Retinal pigment epithelial cell (primary cell): ENCODE measurements at places on chromosomes 6 and 20.

DNA sequence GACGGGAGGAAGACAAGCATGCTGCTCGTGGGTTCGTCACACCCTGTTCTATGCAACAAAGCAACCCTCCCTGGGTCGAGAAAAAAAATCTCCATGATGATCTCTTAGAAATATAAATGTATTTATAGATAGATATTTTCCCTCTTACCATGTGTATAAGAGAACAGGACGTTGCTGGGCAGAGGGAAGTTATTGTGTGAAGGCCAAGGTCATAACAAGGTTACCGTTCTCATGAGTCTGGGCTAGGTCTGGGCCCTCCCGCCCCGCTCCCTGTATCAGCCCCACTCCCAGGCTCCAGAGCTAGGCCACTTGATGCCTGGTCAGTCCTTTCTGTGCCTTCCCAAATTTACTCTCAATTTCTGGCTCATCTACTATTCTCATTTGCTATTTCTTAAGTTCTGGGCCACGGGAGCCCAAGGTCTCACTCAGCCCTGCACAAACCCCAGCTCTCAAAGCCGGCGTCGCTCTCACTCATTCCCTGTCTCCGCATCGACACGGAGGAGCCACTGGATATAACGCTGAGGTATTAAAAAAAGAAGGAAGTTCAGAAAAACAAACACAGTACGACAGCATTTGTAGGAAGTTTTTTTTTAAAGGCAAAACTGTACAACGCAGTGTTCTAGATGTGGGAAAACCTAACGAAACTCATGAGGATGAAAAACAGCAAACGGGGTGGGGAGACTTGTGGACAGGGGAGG, 96.8 kb downstream of the PSMG4 start:
- DNase-seq, result no peak

GRCh38 chr20:24863356-24863755, 85.7 kb upstream of the CST7 start:
- DNase-seq, result no peak

DNA sequence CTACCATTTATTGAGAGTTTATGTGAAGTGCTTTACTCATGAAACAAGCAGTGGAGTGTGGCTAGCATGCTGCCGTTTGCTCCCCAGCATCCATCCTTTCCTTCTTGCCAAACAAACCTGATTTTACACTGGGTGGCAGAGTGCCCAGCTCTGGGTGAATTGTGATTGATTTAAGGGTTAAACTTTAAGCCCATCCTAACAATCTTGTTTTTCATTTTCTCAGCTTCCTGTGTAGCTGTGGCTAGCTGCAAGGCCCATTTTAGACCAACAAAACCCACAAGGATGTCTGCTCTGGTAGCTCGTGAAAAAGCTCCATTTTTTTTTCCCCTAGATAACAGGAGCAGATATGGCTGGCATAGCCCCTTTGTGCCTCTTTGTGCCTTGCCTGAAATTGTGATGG, 77.7 kb upstream of the KCNG1 start:
- DNase-seq, result no peak

- DNase-seq, result no peak
Measured at GRCh38 chr6:168366473-168366872, 46.9 kb upstream of the DACT2 start.

DNA sequence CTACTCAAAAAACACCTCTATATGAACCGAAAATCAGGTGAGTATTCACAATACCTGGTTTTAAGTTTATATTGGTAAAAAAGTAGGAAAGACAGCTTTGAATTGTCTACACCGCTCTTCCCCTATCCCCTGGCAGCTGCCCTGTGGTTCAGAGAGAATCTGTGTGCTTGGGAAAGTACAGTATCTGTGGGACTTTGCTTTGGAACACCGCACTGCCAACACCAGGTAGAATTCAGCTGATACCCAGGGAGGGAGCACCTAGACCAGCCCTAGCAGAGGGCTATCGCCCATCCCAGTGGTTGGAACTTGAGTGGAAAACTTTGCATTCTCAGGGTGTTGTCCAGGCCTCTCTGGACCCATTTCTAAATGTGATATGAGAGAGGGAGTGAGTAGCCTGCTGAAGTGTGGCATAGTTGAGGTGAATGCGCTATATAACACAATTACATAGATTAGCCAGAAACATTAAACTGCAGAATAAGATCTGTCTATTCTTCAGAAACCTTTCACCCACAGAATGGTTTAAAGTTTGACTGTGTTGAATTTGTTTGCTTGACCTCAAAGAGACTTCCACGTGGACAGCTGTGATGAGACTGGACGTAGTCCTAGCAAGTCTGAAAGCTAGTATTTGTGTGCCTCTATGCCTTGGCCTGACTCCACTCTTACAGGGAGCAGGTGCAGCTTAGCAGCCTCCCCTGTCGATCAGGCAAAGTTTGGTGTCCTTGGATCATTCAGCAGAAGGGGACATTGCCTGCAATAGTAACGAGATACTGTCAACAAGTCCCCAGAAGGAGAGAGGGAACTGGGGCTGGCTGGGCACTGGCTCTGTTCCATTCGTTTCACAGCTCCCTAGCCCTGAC, 11.5 kb upstream of the MPC1 start:
- no peak for DNase-seq

GRCh38 chr6:148657048-148657447, 89.8 kb upstream of the UST start:
- no peak for DNase-seq

DNA sequence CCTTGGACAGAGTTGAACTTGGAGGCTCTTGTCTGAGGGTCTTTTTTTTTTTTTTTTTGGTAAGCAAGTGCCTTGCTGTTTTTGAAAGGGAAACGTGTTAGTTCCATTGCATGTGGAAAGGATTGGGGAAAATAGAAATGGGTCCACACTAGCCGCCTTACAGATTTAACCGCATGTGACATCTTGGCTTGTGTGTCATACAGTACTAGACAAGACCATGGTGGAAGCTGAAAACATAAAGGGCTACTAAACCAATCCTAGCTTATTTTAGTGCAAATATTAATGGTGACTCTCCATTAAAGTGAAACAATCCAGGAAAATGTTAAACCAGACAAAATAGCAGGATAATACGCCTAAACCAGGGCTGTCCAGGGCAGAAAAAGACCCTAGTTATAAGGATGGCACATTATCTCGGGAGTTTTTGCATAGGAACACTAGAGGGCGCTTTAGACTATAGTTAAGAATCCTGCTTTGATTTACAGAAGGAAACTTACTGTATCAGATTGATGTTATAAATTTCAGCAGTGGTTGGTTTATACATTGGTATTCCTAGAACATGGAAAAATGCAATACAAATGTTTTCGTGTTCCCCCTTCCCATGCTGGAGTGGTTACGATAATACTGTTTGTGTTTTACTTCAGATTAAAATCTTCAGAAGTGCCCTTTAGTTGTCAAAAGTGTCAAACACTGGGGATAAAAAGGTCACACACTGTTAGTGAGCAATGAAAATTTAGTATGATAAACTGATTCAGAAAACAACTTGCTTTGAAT, 59.8 kb upstream of the DEK start:
- no peak for DNase-seq

GRCh38 chr6:167831281-167831828, 4.6 kb downstream of the AFDN start:
- DNase-seq, result no peak

DNA sequence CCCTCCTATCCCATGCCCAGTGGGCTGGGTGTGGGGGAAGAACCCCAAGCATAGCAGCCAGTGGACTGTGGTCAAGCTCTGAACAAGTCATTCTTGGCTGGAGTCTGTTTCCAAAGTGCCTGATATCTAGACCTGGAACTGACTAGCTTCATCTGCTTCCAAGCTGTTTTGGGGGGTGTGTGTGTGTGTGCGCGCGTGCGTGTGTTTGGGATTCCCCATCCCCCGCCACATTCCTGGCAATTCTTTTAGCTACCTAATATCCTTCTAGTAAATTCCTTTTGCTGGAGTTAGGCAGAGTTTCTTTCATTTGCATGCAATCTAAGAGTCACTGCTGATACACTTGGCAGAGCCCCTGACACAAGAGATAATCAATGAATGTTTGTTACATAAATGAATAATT, 7.8 kb downstream of the PAK5 start:
- no peak for DNase-seq

- DNase-seq, result no peak
Measured at GRCh38 chr20:8801686-8802085, 267.2 kb upstream of the PLCB4 start.

GRCh38 chr6:117025310-117025709, 148.3 kb downstream of the RFX6 start:
- DNase-seq, result no peak

- no peak for DNase-seq
Measured at GRCh38 chr6:34104186-34104585, 41.7 kb downstream of the GRM4 start.

DNA sequence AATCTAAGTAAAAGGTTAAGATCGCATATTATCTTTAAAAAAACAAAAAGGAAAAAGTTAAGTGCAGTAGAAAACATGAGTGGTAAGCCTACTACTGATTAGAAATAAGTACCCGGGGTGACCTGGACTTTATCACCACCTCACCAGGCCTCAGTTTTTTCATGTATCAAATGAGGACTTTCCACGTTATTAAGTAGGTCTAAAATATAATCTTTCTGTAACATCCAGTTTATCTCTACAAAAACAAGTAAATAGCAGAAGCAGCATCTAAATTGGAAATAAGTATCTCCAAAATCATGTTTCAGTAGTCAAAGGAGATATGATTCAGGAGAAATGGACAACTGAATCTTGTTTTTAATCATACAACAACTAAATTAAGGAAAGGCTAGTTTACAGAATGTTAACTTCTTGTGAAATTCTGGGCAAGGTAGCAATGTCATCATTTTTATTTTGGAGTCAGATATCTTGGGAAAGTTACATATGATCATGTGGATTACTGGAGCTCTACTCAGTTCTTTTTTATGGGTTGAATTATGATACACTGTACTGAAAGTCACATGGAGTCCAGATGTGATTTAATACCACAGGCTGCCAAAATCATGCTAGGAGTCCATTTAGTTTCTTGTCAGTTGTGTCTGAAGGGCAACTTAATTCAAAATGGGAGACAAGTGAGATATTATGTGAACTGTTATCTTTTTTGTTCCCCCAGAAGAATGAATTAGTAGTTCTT, 114.7 kb upstream of the PRL start:
- DNase-seq, result no peak

DNA sequence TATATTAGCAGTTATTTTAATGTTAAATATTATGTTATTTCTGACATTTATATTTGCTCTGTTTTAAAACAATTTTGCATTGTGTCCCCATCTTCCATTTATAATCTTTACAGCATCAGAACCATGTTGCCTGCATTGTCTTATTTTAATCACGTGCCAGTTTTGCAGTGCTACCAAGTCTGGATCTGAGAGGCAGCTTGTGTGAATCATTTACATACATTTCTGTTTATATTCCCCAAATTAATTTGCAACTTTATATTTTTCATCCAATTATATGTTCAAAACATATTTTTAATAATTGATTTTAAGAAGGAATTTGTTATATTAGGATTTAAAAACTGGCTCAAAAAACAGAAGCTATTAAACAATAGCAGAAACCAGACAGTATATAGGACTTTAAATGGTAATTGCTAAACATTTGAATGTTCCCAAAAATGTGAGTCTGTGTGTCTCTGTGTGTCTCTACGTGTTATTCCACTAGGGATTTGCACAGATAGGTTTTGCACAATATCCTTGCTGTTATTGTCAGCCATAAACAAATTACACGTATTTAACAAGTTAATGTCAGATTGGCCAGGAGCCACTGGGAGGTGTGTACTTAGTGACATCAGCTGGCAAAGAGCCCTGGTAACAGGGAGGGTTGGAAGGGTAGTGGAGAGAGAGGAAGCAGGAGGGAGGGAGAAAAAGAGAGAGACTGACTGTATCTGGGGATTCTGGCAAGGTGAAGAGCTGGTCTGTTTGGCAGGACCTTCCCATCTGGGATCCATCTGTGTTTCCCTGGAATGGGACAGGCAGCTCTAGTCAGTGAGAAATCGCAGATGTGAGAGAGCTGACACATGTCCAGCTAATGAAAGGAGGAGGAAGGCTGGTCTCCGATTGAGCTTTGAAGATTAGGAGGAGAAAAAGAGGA, 72.1 kb downstream of the CBFA2T2 start:
- DNase-seq, result peak; percentile 58

GRCh38 chr6:109323241-109323640, 59.0 kb downstream of the CD164 start:
- no peak for DNase-seq

DNA sequence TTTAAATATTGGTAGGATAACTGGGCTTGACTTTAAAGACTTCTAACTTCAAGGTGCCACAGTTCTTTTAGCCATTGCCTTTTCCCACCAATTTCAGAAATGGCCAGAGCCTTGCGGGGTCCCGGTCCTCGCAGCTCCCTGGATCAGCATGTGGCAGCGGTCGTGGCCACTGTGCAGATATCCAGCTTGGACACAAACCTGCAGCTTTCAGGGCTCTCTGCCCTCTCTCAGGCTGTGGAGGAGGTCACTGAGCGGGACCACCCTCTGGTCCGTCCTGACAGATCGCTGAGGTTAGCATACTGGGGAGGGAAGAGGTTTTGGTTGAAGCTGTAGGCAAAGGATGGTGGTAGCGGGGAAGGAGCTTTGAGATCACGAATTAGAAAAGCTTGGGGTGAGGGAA, 6.4 kb downstream of the CUL9 start:
- DNase-seq, result no peak

- DNase-seq, result no peak
Measured at GRCh38 chr6:54897462-54898189, 51.1 kb downstream of the FAM83B start.

GRCh38 chr6:41347378-41348050, 12.1 kb downstream of the NCR2 start:
- no peak for DNase-seq

DNA sequence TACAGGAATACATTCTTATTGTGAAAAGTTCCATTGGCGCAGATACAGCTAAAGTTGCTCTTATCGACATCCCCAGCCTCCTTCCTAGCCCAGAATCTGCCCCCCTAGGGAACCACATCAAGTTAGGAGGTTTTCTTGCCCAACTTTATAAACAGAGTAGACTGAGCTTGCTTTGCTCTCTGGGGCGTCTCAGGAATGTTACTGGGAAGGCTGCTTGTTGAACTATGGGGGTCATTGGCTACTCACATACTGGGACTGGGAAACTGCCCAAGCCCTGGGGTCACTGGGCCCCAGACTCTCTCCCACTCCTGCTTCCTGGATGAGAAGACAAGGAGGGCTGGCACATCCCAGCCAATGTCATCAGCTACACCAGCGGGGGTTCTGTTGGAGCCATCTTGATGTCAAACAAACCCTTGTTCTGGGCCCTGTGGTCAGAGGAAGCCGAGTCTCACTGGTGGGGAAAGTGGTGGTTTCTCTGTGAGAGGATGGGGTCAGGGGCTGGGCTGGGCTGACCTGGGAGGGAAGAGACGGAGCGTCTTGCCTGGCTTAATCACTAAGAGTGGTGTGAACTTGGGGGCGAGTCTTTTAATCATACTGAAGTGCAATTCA, 26.0 kb downstream of the BPIFB4 start:
- DNase-seq, result no peak

DNA sequence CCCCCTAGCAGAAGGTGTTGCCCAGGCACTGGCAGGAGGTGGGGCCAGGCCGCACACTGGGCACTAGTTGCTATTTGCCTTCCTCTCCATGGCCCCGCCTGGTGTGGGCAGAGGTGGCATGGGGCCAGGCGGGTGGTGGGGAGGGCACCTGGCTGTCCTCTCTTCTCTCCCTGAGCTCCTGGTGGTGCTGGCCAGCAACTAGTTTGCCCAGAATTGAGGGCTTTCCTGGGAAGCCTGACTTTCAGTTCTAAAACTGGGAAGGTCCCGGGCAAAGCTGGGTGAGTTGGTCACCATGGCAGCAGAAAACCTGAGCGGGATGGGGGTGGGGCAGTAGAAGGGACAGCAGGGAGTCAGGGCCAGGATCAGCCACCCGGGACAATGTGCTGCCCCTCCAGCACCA, 48.2 kb downstream of the RBM38 start:
- DNase-seq, result no peak
